ENCODE measurements at places on chromosomes 2 and 18.
A peak's percentile ranks its signal among the peaks of the same experiment; 100 is the strongest.

DNA sequence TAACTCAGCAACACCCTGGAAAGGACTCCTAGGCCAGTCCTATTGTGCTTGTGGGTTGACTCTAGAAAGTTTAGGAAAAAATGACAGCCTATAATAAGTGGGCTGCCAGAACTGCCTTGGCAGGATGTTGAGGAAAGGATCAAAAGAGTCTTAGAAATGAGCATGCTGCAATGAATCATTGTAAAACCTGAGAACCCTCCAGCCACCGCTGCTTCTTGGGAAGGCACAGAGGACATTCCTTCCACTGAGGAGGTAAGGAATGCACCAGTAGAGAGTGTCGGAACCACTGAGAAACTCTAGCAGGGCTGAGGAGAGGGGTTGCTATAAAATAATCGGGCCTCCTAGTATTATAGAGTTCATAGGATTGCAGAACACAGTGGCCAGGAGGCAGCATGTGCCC lies 146.7 kb upstream of the SMIM21 start:
- no peak for DNase-seq

DNA sequence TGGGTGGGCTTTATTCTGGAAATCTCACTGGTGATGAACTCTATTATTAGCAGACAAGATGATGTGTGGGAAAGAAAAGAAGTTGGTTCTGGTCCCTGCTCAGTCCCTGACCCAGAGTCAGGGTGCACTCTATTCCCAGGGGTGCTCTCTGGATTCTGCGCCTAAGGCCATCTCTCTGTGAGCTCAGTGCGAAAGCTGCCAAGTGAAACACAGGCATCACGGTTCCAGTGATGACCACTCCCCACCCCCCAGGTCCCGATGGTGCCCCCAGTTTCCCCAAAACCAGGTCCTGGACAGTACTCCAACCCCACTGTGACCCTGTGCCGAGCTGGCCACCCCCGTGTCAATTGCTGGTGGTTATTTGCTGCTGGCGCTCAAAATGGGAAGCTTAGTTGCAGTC lies 30.1 kb downstream of the RHOB start:
- DNase-seq, result no peak

DNA sequence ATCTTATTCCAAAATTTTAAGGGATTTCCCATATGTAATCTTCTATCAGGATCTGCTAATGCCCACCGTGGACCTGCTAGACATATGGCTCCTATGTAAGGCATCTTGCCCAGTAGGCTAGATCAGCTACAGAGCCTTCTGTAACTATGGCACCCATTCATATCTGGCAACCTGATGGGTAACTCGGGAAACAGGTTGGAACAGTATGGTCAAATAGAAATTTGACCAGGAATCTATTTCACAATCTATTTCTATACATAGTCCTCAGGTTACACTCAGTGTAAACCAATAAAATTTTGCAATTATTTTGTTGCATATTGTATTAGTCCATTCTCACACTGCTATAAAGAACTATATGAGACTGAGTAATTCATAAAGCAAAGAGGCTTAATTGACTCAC lies 93.3 kb downstream of the ST6GAL2 start:
- no peak for DNase-seq

GRCh38 chr2:201806442-201807170 lies at the start of gene CDK15:
Gene CDK15 (plus strand): TSS chr2:201806537. CDS start chr2:201806665, 128 bp downstream.
- no peak for DNase-seq

- DNase-seq, result no peak
These were observed 43.7 kb upstream of the KLF11 start for GRCh38 chr2:9999693-10000092.

GRCh38 chr2:195824478-195824877 lies 167.5 kb downstream of the SLC39A10 start:
- DNase-seq, result no peak

DNA sequence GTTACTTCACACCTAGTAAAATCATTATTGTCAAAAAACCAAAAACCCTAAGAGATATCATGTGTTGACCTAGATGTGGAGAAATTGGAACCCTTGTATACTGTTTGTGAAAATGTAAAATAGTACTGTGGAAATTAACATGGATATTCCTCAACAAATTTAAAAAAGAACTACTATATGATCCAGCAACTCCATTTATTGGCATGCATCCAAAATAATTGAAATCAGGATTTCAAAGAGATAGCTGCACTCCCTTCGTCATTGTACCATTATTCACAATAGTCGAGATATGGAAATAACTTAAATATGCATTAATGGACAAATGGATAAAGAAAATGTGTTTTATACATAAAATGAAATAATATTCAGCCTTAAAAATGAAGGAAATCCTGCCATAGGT lies 105.3 kb upstream of the ZC3H15 start:
- no peak for DNase-seq

- DNase-seq, result no peak
These were observed 334.5 kb upstream of the SPHKAP start for GRCh38 chr2:228516019-228516418.

- peak; percentile 26 for DNase-seq
These were observed 96.2 kb downstream of the TANC1 start for GRCh38 chr2:159064446-159065301.

DNA sequence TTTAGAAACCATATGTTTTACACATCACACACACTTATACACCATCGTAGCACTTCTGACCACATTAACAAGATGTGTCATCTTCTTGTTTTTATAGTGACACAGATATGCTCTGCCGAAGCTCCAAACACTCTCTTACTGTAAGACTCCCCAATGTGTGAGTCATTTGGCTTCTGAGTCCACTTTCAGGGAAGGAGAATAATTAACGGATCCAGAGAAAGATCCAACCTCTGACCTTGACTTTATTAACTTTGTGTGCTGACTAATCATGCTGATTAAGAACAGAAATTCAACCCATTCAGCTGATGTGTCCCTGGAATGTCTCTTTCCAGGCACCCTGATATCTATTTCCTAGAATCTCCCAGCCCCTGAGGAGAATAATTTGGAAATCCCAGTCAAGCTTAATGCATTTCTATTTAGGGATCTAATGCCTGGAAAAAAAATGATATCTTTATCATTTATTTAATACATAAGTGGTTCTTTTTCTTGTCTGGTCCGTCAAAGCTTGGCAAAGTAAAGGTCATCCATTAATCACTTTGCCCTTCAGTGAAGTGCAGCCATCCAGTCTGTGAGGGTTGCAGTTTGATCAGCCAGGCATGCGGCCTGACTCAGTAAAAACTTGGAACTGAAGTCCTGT lies 615.8 kb upstream of the SYT4 start:
- no peak for DNase-seq

DNA sequence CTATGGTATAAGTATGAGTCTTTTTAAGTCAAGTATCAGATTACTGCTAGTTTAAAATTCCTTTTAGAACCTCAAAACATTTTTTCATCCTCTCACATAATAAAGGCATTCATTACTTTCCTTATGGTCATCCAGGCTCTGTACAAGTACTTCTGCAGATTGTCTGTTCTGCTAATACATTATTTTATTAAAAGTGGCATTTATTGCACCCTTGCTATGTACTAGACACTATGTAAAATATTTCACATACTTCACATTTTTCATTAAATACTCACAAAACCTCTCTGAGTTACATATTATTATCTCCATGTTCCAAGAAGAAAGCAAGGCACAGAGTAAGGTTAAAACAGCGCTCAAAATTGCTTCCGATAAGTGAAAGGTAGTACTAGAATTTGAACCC lies 84.1 kb downstream of the RAPH1 start:
- DNase-seq, result no peak

DNA sequence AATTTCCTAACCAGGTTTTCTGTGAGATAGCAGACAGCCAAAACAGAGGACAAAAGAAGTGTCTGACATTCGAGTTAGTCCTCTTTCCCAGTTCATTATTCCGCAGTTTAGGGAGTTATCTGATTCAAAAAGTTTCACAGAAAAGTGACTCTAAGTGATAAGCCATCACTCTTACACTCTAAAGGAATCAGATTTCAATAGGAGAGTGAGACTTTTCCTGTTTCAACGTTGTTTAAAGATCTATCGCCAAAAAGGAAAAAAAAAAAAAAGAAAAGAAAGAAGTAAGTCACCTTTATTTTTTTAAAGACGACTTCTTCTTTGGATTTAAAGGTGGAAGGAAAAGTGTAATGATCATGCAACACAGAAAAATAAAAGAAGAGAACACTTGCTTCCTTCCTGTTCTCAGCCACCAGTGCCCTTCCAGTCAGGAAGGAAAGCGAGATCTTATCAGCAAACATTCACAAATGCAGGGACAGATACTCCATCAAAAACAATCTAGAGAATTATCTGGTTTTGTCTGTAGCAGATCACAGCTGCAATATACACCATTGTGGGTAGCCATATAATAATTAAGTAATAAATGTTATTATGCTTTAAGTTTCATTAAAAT lies 49.8 kb downstream of the TFPI start:
- DNase-seq, result no peak

DNA sequence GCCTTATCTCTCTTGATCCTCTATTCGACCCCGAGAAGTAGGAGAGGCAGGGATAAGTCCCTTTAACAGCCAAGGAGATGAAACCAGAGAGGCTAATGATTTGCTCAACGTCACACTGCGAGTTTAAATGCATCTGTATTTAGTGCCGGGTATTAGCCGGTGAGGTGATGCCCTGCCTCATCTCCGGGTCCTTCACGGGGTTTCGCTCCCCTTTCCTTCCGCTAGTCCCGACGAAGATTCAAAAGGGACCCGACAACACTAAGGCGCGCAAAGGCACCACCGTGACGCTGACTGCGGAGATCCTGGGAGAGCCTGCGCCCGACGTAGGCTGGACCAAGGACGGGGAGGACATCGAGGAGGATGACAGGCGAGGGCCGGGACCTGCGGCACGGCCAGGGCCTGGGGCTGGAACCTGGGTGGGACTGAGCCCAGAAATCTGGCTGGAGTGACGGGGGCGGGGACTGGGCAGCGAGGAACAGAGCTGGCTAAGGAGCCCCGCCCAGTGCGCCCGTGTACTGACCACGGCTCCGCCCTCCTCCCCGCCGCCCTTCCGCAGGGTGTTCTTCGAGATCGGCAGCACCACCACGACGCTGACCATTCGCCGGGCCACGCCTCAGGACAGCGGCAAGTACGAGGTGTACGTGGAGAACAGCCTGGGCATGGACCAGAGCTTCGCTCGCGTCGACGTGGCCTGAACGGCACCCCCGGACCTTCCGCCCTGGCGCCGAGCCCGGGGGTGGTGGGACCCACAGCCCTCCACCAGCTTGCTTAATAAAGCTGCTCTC lies 1.0 kb upstream of the GMPPA start:
- DNase-seq, result peak; percentile 75

DNA sequence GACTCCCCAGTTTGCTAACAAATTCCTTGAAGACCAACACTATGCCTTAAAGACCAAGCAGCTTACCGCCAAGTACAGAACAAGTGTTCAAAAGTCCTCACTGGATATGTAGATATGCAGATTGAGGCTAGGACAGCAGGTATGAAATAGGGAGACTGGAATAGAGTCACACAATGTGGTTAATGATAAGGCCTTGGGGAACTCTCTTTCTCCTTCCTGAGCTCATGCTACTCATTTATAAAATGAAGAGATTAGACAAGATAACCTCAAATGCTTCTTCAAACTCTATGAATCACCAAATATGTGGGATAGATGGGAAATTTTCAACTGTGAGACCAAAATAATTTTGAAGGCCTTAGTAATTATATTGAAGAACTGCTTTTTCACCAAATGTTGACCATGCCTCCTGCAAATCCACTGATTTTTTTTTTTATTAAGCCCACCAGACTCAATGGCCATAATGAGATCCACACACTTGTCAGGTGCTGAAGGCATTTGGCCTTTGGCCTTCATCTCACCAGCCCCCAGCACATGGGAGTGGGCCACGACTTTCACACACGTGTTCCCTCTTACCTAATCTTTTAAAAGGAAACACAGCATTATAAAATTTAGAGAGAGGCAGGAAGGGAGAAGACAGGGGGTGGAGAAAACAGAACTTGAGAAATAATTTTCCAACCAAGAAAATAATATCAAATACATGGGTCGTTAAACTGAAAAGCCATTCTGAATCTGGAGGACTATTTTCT lies 181.5 kb downstream of the EN1 start:
- DNase-seq, result no peak

DNA sequence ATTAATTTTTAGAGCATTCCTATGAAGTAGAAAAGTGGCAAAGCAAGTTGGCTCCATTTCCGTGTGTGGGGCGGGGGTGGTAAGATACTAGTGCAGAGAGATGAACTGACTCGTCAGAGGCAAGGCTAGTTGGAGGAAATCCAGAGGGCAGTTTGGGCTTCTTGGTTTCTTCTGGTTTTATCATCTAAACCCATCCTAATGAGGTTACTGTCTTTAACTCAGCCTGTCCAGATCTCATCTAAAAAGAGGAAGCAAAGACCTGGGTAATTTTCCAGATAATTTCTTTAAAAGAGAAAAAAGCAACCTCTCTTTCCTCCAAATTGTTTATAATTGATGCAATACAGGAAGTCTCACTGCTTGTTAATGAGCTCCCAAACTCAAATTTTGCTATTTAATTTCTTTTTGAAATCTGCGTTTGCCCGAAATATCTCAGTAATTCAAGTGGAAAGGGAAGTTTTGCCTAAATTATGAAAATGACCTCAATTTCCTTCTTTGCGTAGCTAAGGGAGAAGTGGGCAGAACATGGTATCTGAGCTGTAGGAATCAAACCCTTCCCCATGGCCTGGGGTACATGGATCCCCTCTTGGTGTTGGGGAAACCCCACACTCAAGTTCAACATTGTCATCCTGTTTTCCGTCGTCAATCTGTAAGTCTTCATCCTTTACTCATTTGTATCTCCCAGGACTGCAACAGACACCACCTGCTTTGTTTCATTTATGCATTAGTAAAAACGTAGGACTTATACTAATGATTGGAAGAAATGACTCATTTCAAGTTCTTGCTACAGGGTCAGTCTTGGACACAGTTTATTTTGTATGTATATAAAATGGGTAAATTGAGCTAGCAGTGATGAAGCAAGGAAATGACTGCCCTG lies 89.1 kb upstream of the KLF7 start:
- no peak for DNase-seq

DNA sequence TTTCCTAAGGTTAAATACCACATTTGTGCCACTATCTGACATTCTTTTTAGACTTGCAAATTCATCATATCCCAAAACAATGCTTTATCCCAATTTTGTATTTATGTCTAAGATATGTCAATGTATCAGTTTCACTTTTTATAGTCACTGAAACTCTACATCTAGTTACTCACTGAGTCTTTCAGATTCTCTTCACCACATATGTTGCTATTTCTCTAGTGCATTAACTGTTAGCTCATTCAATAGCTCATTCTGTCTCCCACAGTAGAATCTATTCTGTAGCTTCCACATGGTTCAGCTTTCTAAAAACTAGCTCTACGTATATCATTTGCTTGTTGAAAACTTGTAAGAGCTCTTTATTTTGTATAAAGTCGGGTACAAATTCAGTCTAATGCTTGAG lies 1420.6 kb upstream of the NXPH2 start:
- DNase-seq, result no peak

DNA sequence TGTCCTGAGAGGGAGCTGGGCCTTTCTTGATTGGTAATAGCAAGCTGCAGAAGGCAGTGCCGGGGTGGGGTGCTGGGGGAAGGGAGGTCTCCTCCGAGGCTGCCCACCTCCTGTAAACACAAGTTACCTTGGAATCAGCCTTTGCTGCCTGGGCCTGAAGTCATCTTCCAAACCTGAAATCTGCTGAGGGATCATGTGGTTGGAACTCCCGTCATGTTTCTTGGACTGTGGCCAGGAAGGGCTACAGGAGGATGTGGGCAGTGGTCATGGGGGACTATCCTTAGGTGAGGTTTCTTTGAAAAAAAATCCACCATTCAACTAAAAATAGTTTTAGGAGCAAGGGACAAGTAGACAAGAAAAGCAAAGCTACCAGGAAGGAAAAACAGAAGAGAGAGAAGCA lies 74.2 kb downstream of the CDK15 start:
- no peak for DNase-seq

Measured in NCI-H146 (cell line).